ENCODE measurements at places on chromosomes 16 and 17.

GRCh38 chr17:16676676-16677268 is 13.3 kb upstream of the CCDC144A start:
- no peak for DNase-seq

DNA sequence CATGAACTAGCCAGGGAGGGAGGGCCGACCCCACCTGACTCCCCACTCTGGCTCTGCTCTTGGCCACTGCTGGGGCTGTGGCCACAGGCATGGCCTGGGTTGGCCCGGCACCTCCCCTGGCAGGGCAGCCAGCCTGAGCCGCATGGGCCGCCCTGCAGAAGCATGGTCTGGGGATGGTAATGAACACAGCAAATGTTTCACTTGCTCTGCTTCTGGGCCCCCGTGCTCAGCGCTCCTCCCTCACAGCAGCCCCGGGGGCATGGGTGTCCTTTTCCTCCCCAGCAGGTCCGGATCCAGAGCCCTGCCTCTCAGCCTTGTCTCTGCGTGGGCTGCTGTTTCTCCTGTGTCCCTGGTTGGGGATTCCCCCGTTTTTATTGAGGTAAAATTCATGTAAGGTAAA is 30.9 kb upstream of the KCNJ12 start:
- no peak for DNase-seq

GRCh38 chr16:55115506-55115905 is 184.8 kb downstream of the IRX5 start:
- DNase-seq: no peak

GRCh38 chr17:36768394-36768793 is 167.0 kb downstream of the MRM1 start:
- no peak for DNase-seq

DNA sequence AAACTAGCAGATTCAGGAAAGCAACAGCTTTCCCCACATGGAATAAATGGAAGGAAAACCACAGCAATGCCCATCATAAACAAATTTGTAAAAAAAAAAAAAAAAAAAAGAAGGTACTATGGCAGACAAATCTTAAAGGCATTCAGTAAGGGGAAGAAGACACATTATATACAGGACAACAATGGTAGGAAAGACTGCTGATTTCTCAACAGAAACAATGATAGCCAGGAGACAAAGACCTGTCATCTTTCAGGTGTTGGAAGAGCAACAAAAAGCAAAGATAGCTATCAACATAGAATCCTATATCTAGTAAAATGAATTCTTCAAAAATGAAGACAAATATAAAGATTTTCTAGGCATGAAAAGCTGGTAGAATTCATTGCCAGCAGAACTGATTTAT is 65.9 kb downstream of the KCNJ2 start:
- no peak for DNase-seq

GRCh38 chr16:52597073-52597771 is 50.3 kb upstream of the TOX3 start:
- no peak for DNase-seq

GRCh38 chr17:550463-551180 is 164.0 kb downstream of the VPS53 start:
- no peak for DNase-seq

DNA sequence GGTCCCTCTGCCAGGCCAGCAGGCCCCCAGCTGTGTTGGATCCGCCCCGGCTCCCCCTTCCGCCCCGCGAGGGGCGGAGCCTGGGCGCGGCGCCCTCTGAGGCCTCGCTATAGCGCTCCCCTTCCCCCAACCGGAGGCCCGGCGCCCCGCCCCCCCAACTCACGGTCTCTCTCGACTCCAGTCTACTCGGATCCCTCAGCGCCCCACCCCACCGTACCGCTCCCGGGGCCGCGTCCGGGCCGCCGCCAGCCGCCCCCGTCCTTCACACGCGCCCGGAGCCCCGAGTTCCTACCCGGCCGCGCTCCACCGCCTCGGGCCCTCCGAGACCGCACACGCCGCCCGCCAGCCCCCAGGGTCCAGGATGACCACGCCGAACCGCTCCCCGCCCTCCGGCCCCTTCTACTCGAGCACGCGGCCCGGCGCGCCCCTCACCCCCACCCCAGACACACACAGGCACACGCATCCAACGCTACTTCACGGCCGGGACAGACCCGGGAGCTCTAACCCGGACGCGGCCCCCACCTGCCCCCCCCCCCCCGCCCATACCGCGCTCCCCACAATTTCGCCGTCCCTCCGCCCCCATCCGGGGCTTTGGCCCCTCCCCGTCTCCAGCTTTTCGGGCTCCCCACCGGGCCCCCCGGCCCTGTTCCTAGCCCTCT is 1.4 kb downstream of the PHF23 start:
- DNase-seq: no peak

- DNase-seq: peak; percentile 50
Measured at GRCh38 chr16:7086822-7087616, 245.6 kb upstream of the RBFOX1 start.

DNA sequence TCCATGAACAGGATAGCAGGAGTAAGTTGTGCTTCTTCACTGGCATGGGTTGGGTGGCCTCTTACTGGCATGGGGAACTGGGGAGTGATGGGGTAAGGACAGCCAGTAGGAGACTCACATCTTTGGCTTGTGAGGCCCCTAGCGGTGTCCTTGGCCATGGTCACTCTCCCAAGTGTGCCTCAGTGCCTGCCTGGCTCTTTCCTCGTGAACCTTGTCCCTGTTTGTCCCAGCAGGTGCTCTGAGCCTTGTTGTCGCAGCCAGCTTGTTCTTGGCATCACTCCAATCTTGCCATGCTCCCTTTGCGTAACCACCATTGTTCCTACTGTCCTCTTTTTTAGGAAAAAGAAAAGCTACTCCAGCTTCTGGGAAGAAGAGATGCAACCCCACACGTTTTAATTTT is 53.6 kb upstream of the SDK2 start:
- DNase-seq: no peak

- no peak for DNase-seq
Measured at GRCh38 chr17:67679225-67679624, 38.5 kb upstream of the NOL11 start.

GRCh38 chr16:89599451-89599858 is 14.0 kb upstream of the DPEP1 start:
- DNase-seq: no peak

DNA sequence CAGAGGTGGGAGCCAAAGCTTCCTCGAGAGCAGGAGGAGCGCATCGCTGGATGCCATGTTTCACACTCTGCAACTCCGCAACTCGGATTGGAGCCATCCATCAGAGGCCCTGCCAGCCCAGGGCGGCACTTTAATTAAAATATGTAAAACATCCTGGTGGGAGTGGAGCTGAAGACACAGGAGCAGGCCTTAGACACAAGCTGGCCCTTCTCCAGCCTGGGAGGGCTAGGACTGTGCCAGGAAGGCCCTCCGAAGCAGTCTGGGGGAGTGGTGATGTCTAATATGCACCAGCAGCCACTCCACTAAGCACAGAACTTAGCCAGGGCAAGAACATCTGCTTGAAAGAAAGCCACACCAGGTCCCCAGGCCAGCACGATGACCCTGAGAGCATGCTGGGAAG is 5.8 kb upstream of the CCDC182 start:
- DNase-seq: no peak

DNA sequence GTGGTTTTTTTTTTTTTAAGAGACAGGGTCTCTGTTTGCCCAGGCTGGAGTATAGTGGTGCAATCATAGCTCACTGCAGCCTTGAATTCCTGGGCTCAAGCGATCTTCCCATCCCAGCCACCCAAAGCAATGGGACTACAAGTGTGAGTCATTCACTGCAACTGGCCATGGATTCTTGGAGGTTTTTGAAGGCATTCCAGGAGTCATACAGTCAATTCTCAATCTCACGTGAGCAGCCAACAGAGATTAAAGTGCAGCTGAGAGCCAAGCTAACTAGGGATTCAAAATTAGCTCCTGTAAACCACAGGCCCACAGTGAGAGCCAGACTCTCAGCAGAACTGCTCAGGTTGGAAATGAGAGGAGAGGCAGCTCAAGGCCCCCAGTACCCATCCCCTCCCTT is 30.2 kb downstream of the XPO6 start:
- no peak for DNase-seq

DNA sequence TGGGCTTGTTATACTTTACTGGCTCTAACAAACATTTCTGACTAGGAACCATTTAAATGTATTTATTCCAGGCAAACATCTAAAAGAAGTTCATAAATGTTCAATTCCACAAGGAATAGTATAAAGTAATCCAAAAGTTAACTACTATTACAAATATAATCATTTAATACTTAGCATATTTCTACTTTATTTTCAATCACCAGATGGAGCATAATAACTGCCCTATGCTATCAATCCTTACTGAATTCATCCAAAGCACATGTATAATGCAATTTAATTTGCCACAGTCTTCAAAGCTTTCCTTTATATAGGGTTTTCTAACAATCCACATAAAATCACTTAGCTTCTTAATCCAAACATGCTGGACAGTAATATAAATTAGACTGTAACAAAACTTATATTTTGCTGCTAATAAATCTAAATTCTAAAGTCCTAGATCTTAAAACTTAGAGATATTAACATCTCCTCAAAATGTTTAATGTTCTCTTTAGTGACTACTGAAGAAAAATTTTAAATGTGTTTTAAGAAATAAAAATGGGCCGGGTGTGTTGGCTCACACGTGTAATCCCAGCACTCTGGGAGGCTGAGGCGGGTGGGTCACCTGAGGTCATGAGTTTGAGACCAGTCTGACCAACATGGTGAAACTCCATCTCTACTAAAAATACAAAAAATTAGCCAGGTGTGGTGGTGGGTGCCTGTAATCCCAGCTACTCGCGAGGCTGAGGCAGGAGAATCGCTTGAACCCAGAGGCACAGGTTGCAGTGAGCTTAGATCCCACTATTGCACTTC is 5.9 kb downstream of the MEIOB start:
- no peak for DNase-seq

DNA sequence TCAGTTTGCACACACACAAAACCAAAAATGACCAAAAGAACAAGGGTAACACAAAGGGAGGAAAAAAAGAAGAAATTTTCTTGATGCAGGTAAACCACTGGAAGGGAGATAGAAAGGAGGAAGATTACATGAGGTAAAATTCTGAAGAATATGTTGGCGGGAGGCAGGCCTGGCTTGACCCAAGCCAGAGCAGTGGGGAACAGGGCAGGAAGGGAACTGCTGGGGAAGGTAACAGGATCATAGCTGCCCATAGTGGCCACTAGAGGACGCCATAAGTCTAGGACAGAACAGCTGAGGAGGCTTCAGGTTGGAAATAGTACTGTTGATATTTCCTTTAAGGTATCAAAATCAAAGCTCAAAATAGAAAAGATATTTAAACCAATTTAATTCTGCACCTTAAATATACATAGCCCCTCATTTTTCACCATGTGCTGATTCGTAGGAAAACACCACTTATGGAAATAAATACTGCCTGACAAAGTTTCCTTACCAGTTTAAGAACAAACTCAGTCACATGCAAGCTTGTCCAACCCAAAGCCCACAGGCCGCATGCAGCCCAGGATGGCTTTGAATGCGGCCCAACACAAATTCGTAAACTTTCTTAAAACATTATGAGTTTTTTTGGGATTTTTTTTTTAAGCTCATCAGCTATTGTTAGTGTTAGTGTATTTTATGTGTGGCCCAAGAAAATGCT is 15.5 kb downstream of the VPS35 start:
- no peak for DNase-seq

DNA sequence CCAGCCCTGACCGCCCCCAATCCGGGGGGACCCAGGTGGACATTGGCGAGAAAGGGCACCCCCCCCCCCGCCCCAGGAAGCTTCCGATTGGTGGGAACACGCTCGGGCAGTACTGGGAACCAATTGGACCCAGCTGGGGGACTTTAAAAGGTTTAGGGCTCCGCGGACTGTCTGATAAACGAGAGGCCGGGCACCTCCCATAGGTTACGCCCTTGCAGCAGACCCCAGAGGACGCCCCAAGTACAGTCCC is 245 bp downstream of the TMEM256 start:
- DNase-seq: no peak

DNA sequence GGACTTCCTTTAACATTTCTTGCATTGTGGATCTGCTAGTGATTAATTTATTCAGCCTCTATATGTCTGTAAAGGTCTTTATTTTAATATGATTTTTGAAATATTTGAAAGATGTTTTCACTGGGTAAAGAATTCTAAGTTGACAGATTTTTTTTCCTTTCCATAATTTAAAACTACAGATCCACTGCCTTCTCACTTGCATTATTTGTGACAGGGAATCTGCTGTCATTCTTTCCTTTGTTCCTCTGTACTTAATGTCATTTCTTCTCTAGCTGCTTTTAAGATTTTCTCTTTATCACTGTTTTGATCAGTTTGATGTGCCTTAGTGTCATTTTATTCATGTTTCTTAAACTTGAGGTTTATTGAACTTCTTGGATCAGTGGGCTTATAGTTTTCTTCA is 159.9 kb downstream of the CYB561 start:
- no peak for DNase-seq

- DNase-seq: no peak
Measured at GRCh38 chr16:75660321-75660720, 12.7 kb downstream of the TERF2IP start.

GRCh38 chr16:14284371-14284770 is 213.3 kb downstream of the MRTFB start:
- no peak for DNase-seq

- peak; percentile 39 for DNase-seq
Measured at GRCh38 chr17:12667299-12667958, 1.7 kb downstream of the MYOCD start.

DNA sequence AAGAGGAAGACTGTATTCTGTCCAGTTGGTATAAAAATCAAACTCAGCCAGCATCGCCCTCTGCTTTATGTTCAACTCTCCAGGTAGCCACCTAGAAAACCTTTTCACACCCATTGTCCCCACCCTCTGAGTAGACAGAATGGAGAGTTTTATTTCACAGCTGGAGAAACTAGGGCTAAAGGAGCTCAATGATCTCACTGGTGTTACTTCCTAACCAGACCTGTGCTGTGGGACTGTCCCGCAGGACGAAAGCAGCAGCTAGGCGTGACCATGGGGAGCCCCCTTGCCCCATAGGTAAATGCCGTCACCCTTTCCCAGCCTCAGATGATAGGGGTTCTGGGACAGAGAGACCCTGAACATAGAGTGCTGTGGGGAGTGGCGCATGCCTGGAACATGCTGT is 67.7 kb downstream of the CYLD start:
- DNase-seq: no peak

GRCh38 chr17:51647826-51648225 is 387.5 kb downstream of the UTP18 start:
- DNase-seq: no peak

- DNase-seq: no peak
Measured at GRCh38 chr16:27085182-27085581, 18.5 kb downstream of the C16orf82 start.

GRCh38 chr16:17130733-17131132 is 340.0 kb downstream of the XYLT1 start:
- DNase-seq: no peak

- DNase-seq: no peak
Measured at GRCh38 chr16:61419791-61420190, 616.4 kb downstream of the CDH8 start.

GRCh38 chr16:88857728-88858339 is 907 bp downstream of the TRAPPC2L start:
- no peak for DNase-seq
